ENCODE measurements at places on chromosomes 7 and 10.

GRCh38 chr7:44264221-44264931 is 61.0 kb downstream of the CAMK2B start:
- no peak for DNase-seq

DNA sequence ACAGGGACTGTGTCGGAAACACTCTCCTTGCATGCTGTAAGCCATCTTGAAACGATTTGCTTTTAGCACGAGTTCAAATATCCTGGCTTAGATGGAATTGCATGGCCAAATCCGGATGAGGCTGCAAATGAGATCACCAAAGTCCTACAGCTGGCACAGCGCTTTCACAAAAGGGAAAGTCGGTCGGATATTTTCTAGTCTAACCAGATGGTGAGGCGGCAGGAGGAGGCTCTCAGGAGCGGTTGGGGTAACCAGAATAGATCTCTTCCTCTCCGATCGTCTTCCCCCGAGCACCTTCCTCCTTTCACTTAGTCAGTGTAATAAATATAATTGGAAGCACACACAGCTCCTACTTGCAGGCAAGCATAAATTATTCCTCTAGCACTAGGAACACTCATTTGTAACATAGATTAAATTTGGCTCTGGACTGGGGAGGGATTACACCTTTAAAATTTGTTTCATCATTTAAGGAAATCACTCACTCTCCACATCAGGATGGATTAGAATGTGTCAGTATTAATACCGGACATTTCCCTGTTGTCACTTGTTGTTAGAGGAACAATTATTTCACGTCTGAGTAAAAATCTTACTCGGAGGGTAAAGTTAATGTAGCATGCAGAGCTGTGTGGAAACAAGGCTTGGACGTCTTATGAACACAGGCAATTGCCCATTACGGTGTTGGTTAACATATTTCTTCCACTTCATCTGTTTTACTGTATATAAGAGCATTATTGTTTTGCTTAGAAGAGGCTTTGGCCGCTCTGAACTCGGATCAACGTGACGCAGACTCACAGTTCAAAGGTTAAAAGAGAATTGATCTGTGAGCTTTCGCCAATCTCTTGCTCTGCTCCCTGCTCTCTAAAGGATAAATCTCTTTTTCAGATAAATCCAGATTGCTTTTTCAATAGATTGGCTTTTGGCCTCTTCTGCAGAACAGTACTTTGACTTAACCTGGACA is 857.9 kb downstream of the TYW1 start:
- no peak for DNase-seq

DNA sequence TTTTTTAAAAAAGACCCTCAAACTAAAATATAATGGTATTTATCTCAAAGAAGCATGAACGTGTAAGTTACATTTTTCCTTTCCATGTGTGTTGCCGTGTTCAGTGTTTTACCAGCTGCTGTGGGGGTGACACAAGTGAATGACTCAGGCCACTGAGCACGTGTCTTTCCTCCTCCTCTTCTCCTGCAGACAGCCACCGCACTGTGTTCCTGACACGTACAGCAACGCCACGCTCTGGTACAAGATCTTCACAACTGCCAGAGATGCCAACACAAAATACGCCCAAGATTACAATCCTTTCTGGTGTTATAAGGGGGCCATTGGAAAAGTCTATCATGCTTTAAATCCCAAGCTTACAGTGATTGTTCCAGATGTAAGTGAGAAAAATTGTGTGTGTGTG is 29.7 kb downstream of the TMEM248 start:
- DNase-seq: no peak

DNA sequence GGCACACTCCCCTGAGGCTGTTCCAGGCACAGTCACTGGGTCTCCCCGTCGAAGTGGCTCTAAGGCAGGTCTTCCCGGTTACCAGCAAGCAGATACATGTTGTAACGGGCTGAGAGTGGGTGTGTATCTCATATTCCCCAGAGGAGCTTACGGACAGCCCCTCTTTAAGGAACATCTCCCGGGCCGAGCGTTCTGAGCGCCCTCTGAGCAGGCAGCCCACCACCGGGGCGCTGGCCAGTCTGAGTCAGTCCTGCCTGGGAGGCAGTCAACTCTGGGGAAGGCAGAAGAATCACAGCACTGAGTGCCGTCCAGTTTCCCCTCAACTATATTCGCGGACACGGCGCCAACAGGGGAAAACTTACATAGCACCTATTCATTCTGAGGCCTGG is 117.4 kb downstream of the LHPP start:
- no peak for DNase-seq

- no peak for DNase-seq
These were observed 21.0 kb upstream of the LRRC17 start for GRCh38 chr7:102891693-102892261.

DNA sequence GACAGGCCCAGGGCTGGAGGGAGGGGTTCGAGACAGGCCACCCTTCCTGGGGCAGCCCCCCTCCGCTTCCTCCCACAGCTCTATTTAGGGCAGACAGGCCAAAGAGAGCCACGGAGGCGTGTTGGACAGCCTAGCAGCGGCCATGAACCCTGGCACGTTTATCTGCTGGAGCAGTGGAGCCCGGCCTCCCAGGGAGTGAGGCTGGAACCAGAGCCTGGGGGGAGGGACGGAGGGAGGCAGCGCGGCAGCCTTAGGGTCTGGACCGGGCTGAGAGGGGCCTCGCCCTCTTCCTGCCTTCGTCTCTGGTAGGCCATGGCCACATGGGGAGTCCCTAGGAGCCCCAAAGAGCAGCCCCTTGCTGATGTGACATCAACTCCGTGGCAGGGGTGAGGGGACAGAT is 17.1 kb downstream of the UNCX start:
- DNase-seq: no peak

GRCh38 chr7:10973061-10973941 is at the start of gene PHF14:
Gene PHF14, plus strand, starts transcription at chr7:10973872. Its CDS starts 452 bp downstream, at chr7:10974324.
- peak; percentile 86 for DNase-seq

GRCh38 chr10:3036155-3037021 is 31.0 kb upstream of the PFKP start:
- DNase-seq: no peak

- DNase-seq: no peak
These were observed 21.8 kb upstream of the INPP5F start for GRCh38 chr10:119703903-119704508.

DNA sequence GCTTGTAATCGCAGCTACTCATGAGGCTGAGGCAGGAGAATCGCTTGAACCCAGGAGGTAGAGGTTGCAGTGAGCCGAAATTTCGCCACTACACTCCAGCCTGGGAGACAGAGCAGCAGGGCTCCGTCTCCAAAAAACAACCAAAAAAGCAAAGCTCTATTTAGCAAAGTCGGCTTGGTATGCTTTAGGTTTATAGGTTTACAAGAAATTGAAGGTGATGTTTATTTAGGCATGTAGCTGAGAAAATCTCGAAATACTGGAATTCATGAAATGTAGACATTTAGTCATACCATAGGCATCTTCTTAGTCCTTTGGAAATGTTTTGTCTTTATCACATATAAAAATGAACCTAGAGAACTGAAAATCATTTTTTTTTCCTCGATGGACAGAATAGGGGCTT is 453.8 kb upstream of the ANKRD30A start:
- no peak for DNase-seq

DNA sequence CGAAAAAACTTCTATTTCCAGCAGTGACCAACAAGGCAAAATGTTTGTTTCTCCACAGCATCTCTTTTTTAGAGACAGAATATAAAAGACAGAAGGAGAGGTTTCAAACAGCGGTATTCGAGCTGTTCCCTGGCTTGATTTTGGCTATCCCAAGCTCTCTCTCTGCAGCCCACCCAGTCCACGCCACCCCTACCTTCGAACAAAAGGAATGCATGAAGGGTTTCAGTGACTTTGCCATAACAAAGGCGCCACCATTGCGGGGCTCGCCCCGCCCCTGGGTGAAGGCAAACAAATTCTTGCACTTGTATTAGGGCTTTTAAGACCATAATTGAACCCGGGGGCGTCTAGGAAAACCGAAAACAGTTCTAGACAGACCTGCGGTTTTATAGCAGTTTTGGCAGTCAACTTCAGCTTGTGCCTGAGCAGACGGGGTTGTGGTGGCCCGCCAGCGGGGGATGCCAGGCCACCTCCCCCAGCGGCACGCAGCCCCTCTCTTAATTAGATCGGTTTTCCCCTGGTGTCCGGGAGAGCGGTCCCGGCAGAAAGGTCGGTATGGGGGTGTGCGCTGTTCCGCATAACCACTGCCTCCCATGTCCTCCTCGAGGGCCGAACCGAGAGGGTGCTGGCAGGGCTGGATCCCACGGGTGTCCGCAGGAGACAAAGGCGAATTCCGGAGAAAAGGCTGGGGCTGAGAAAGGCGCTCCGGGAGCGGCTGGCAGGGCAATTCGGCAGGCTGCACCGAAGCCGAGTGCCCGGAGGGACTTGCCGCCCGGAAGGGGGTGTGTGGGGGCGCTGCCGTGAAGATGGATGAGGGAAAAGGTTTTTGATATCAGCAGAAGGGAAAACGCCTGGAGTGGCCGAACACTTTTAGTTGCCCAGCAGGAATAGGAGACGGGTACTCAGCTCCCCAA is 2.7 kb upstream of the HOXA11 start:
- DNase-seq: no peak

- no peak for DNase-seq
These were observed 270.7 kb downstream of the ZNF33B start for GRCh38 chr10:42367532-42368230.

- DNase-seq: no peak
These were observed 61.4 kb downstream of the ASB13 start for GRCh38 chr10:5604961-5605360.

- DNase-seq: no peak
These were observed 254.1 kb downstream of the TNS3 start for GRCh38 chr7:47327698-47328391.

DNA sequence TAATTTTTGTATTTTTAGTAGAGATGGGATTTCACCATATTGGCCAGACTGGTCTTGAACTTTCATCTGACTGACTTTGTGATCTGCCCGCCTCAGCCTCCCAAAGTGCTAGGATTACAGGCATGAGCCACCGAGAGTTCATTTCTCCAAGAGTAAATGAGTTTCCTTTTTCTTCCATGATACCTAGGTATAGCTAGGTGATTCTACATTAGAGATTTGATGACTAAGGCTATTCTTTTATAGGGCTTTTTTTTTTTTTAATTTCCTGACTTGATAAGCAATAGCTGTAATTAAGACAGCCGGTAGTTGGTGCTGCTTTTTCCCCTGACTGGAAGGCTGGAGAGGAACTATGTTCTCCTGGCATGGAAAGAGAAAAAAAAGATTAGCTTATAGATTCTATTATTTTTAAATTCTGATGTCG is 3.3 kb downstream of the PTPN12 start:
- no peak for DNase-seq

- DNase-seq: no peak
These were observed 8.6 kb downstream of the SMIM30 start for GRCh38 chr7:113109718-113110117.

GRCh38 chr10:12742771-12743170 is 258.7 kb downstream of the CCDC3 start:
- DNase-seq: no peak

DNA sequence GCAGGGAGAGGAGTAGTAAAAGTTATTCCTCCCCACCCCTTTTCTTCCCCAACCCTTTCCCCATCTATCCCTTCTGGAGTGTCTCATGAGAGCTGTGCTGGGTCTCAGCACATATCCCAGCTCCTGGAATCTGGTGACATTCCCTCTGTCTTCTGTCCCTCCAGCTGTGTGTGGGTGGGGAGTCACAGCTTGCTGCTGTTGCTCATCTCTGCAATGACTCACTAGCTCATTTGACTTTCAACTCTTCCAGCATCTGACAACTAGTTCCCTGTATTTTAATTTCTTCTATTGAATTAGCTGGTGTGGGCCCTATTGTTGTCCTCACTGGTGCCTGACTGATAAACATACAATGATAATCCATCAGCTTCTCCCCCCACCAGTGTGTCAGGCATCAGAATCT is 198.9 kb upstream of the AUTS2 start:
- DNase-seq: no peak

DNA sequence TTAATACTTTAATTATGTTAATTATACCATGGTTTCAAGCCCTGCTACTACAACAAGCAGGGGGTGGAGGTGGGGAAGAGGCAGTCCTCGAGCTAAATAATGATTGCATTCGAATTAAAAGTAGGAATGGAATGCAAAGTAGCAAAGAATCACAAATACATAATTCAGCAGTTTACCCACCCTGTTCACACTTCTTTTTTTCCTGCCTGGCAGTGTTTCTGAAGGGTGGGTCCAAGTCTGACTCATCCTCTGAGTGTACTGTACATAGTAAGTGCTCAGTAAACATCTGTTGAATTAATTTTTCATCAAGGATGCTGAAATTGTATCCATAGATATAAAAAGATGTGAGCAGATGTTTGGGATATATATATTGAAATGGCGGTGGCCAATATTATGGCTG is 778.8 kb downstream of the LRMDA start:
- no peak for DNase-seq

DNA sequence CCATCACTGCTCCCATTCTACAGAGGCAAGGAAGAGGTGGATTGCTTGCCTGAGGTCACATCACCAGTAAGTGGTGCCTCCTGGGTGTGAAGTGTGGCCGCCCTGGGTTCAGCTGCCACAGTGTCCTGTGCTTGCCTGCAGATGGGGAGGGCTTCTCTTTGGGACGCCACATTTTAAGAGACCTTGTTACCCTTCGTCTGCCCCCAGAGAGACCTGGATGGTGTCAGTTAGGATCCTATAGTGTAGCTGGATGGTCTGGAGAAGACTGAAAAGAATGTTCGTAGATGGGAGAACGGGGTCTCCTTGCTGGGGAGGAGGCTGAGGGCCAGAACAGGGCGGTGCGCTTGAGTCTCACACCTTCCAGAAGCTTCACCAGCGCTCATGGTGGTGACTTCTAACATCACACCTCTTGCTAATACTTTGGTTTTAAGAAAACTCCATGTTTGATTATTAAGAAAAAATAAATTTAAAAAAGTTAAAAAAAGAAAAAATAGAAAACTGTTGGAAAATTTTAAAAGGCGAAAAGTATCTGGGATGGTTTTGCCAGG is 2.3 kb downstream of the DOCK1 start:
- DNase-seq: no peak

- DNase-seq: no peak
These were observed 13.0 kb upstream of the DLX6 start for GRCh38 chr7:96992192-96993005.

DNA sequence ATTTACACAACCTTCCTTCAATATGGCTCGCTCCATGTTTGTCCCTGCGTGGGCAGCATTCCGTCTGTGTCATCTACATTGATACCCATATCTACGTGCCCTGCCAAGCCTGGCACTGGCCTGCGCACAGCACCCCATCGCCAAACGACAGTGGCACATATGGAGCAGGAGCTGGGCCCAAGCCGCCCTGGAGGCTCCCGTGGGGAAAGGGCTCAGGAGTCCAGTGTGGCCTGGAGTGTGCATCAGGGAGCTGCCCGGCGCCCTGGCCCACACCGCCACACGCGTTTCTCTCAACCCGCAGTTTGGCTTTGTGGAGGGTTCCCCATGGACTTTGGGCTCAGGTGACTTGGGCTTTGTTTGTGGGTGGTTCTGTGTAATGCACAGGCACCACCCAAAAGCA is 273.2 kb downstream of the PTPRN2 start:
- no peak for DNase-seq

DNA sequence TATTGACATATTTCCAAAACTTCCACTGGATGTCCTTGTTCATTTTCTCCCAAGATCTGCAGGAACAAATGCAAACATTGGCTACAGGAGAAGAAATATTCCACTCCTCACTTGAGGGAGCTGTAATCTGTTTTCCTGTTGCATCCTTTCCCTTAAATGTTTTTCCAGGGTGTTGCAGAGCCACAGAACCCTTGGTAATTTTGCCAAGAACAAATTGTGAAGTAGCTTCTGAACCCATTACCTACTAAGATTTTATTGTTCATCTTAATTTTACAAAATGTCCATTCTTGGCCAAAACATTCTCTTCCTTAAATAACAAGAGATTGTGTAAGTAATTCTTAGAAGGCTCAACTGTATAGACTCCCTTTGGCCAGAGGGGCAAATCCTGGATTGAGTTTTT is 177.0 kb downstream of the GNAT3 start:
- no peak for DNase-seq
